ENCODE measurements at places on chromosomes 13 and 19.

- no peak for DNase-seq
Observed at GRCh38 chr13:63249411-63250187, 1834.0 kb upstream of the PCDH20 start.

DNA sequence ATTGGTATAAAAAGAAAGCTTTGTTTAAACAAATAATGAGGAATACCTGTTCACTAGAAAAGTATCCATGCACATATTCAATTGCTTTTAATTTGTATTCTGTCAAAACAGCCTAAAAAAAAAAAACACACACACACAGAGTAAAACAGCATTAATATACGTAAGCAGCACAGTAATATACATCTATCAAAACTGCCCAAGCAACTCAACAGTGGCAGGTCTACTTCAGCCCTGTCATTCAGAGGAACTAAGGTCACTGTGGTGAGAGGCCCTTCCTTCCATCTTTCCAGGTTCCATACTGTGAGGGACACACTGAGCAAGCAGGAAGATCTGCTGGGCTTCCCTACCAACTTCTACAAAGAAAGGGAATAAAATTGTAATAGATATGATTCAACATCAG, 3.8 kb downstream of the PROSER1 start:
- no peak for DNase-seq

DNA sequence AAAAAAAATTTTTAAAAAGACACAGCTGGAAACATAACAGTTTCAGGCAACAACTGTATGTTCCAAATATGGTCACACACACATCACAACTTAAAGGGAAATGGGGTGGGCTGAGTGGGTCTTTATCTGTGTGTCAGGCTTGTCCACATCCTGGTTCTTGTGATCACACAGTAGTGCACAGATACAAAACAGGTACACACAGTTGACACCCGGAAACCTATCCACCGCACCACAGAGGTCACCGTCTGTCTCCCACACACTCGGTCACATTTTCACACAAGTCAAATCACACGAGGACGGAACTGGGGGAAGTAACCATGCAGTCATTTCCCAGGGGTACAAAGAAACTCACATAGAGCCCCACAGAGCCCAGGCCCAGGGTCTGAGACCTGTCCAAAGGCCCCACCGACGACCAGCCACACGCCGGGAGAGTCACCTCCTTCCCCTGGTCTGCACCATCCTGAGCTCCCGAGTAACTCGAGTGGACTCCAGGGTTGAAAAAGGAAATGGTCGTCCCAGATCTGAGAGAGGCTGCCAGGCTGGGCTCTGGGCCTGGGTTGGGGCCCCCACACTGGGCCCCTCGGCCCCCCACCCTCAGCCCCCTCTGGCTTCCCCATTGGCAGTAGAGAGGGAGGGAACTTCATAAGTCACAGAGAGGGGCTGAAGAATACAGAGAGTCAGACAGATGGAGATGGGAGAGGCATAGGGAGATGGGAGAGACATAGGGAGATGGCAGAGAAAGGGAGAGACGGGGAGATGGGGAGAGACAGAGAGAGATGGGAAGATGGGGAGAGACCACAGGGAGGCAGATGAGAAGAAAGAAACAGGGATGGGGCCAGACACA, 1.3 kb upstream of the PPAN start:
- DNase-seq: no peak

DNA sequence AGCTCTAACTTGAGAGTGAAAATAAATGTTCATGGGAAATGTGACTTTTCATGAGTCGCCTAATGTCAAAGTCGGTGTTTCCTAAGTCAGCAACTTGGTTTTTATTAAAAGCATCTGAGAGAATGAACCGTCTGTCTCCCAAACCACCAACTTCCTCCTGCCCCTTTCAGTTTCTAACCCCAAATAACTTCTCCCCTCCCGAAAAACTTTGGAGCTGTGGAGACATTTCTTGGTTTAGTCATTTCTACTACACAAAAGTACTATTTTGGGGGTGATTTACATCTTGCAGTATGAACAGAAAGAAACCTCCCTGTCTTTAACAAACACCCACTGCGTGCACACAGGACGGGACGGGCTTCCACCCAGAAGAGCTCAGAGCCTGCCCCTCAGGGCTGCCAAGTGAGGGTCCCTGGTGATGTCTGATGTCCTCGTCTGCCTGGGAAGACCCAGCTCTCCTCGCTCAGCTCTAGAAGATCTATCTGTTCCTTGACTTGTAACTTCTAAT, 65.0 kb downstream of the RASA3 start:
- no peak for DNase-seq
